ENCODE measurements at places on chromosomes 2 and 18.

DNA sequence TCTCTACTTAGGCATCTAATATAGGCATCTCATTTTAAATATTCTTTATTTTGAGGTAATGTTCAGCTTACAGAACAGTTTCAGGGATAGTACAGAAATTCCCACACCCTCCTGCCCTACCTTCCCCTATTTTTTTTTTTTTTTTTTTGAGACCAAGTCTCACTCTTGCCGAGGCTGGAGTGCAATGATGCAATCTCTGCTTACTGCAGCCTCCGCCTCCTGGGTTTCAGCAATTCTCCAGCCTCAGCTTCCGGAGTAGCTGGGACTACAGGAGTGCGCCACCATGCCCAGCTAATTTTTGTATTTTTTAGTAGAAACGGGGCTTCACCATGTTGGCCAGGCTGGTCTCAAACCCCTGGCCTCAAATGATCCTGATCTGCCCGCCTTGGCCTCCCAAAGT, 97.6 kb downstream of the EPB41L5 start:
- no peak for DNase-seq

GRCh38 chr2:239767021-239767905, 257.9 kb downstream of the NDUFA10 start:
- DNase-seq = no peak

GRCh38 chr2:71833855-71834560, 313.7 kb downstream of the CYP26B1 start:
- no peak for DNase-seq

DNA sequence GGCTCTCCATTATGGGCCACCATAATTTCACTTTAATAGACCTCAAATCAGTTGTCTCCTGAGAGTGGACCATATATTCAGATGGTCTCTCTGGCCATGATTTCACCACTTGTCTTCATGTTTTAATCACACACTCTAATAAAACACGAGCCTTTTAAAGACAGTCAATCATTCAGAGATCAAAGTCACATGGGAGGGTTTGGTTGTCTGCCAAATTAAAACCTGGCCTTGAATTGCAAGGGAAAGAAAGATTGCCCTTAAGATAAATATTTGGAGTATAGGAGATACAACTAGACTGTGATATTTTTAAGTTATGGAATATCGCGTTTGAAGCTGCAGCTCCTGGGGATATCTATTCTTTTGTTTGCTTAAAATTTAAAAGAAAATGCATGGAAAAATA, 377.8 kb upstream of the DDX18 start:
- DNase-seq = no peak

DNA sequence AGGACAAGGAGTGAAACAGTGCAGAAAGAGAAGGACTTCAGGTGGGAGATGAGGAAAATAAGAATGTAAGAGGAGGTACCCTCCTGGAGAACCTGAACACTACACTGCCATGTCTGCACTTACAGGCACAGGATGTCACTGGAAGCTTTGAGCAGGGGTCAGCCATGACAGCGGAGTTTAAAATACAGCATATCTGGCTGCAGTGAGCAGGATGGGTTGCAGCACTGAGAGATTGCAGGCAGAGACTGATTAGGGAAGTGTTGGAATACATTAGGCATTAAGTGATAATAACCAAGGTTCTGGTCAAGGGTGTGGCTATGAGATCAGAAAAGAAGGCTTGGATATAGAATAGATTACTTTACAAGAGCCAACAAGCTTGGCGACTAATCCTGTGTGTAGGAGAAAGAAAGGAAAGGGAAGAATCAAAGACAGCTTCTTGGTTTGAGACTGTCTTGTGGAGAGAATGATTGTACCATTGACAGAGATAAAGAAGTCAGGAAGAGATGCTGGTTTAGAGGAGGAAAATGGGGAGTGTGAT, 171.1 kb upstream of the RBMS1 start:
- DNase-seq = no peak

DNA sequence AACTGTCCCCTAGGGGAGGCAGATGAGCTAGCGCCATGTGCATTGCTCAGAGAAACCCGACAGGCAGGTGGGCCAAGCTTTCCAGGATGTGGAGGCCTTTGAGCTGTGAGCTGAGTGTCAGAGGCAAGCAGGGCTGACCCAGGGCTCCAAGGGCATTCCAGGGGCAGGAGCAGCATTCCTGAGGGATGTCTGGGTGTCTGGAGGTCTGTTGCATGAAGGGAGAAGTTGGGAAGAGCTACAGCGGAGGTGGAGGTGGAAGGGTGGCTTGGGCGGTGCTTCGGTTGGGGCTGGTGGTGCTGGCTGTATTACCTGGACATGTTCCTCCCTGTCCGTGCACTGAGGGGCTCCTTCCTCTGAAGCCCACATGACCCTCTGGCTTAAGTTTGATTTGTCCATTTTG, 102.8 kb downstream of the RNF144A start:
- DNase-seq = no peak

DNA sequence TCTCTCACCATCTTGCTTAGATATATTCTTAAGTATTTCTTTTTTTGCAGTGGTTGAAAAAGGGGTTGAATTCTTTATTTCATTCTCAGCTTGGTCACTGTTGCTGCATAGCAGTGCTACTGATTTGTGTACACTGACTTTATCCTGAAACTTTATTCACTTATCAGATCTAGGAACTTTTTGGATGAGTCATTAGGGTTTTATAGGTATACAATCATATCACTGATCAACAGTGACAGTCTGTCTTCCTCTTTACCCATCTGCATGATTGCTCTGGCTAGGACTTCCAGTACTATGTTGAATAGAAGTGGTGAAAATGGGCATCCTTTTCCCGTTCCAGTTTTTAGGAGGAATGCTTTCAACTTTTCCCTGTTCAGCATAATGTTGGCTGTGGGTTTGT, 6.5 kb downstream of the STARD6 start:
- no peak for DNase-seq

DNA sequence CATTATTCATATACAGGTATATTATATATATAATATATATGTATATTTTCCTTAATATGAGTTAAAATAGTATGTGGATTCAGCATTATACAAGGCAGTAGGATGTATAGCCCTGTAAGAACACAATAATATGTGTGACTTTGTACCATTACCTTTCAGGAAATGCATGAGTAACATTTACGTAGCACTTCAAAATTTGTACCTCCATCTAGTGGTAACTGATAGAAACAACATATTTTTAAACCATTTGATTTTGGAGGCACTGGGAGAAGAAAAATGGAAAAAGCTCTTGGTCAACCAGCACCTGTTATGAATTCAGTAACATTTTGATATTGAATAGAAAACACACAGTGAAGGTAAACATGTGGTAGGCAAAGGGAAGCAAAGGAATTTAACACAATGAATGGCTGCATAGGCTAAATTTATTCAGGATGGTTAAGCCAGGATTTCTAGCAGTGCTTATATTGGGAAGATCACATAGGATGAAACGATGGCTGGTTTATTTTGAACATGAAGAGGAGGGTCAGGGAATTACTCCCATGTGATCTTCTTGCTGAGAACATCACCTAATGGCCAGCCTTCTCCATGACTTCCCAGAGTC, 565.5 kb downstream of the CCDC85A start:
- no peak for DNase-seq

GRCh38 chr2:224453892-224454291, 52.0 kb upstream of the FAM124B start:
- no peak for DNase-seq

DNA sequence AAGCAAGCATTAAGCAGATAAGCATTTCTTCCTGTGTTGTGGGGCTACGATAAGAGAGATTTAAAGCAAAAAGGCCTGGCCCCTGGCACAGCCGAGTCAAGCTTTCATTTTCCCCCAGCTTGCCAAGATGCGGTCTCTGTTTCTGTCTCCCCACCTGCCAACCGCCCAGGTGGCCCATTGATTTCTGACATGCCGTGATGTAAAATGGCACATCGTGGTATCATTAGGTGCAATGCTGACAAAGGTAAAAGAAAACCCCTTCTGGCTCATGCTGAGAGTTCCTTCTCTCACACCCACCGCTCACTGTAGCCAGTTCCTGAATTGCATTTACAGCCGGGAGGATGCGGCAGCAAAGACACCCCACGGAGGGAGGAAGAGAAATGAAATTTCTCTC, 62.8 kb downstream of the BOD1L2 start:
- DNase-seq = no peak

- peak; percentile 22 for DNase-seq
Observed at GRCh38 chr18:12659904-12660605, 2.1 kb upstream of the SPIRE1 start.

GRCh38 chr2:46306330-46306751, 9.1 kb downstream of the EPAS1 start:
- DNase-seq = no peak

DNA sequence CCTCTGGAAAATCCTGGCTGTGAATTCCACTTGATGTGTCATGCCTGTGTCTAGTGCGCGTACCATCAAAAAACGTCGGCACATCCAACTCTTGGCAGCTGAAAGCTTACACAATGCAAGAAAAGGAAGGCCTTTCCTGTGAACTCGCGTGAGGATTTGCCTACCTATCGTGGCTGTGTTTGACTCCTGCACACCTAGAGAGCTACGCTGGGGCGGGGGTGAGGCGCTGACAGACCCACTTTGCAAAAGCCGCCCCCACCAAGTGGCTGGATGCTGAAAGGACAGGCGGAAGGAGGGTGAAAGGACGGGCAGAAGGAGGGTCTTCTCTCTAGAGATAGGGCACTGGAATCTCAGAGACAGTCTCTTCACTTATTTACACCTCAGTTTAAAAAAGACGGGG, 270.1 kb downstream of the EIPR1 start:
- DNase-seq = no peak

- no peak for DNase-seq
Observed at GRCh38 chr2:64177315-64177714, 33.1 kb upstream of the PELI1 start.

DNA sequence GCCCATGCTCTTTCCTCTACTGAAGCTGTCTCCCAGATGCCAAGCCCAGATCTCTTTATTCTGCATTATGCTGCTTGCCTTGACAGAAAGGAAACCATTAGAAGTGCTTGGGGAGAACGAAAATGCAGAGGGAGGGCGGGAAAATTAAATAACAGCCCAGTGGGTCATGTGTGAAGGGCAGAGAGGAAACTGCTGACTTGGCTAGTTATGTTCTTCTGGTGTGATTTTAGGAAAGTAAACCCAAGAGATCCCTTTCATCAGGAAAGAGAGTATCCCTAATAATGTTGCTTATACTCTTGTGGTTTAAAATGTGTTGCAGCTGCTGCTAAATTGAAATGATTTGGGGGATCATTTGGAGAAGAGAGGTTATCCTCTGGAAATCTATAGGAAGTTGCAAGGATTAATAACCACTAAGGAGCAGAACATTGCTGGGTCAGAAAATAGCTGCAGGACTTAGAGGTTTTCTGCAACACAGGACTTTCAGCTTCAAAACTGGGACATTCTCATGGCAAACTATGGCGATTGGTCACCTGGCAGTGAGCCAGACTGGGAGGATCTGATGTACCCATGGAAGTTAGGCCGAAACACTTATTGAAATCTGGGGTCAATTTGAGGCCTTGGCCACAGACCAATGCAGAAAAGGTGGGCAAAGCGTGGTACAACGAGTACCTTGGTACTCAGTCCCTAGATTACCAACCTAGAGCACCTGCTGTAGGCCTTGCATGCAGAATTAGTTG, 172.2 kb downstream of the TMEM247 start:
- no peak for DNase-seq

- no peak for DNase-seq
Observed at GRCh38 chr18:7155887-7156286, 38.3 kb upstream of the LAMA1 start.

DNA sequence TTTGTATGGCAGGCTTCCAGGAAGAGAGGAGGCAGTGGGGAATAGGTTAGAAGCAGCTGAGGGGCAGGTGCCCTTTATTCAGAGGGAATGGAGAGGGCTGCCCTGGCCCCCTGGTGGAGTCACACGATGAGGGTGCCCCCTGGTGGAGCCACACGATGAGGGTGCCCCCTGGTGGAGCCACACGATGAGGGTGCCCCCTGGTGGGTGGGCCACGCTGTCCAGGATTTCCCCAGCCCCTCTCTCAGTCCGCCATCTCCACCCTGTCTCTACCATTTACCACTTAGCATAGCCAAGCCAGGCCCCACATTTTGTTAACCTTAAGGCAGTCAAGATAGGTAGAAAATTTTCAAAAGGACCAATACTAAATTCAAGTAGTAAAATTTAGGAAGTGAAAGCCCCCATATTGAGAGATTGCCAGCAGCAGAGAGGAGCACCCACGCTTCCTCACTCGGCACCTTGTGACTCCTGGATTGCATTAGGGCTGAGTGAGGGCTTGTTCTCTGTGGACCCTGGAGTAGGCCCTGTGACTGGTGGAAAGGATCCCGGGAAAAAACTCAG, 10.4 kb upstream of the FAM228A start:
- DNase-seq = peak; percentile 45

DNA sequence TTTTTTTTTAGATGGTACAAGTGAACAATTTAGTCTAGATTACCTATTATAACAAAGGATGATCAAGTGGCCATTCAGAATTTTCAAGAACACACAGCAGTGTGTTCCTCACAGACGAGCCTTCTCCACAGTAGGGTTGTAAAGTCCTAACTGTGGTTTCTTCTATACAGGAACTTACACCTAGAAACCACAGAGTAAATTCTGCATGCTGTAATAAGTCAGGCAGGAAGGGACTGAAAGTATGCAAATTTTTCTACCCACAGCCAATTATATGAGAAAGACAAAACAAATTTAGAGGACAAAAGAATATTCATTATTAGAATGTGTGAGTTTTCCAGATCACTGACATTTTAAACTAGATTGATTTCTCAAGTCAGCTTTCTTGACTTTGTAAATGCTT, 99.5 kb downstream of the RBMS1 start:
- peak; percentile 47 for DNase-seq

- DNase-seq = no peak
Observed at GRCh38 chr2:188949046-188949818, 24.9 kb upstream of the COL3A1 start.

GRCh38 chr2:99476629-99477028, 13.2 kb downstream of the REV1 start:
- no peak for DNase-seq

DNA sequence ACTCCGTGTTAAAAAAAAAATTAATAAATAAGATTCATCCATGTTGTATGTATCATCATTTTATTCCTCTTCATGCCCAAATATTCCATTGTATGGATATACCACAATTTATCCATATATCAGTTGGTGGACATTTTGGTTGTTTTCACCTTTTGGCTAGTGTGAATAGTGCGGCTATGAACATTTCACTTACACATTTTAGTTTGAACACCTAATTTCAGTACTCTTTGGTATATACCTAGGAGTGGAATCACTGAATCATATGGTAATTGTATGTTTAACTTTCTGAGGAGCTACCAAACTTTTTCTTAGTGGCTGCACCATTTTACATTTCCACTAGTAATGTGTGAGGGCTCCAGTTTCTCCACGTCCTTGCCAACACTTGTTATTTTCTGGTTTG, 20.0 kb downstream of the CDCA7 start:
- DNase-seq = no peak

- DNase-seq = no peak
Observed at GRCh38 chr18:26745288-26746181, 120.0 kb downstream of the AQP4 start.

GRCh38 chr2:173058673-173059072, 17.0 kb upstream of the MAP3K20 start:
- no peak for DNase-seq

GRCh38 chr2:9145109-9145751, 61.4 kb upstream of the ASAP2 start:
- DNase-seq = no peak

- no peak for DNase-seq
Observed at GRCh38 chr2:153213022-153213421, 265.5 kb downstream of the RPRM start.

All from GM18507 (cell line).